ENCODE measurements at places on chromosomes 5 and 9.

DNA sequence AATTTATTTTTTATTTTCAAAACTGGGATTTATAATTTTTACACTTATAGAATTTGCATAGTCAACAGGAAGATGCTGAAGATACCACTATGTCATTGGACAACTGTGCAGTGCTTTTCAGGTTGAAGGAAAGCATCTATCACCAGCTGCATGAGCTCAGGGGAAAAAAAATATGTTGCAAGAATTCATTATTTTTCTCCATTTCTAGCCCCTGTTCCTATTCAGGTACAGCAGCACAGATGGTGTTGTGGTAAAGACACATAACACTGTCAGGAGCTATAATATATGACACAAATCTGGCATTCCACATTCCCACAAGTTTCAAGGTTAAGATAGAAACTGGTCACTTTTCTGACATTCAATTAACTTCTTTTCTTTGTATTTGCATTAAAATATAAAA is 1088.6 kb downstream of the MAT2B start:
- no peak for DNase-seq

DNA sequence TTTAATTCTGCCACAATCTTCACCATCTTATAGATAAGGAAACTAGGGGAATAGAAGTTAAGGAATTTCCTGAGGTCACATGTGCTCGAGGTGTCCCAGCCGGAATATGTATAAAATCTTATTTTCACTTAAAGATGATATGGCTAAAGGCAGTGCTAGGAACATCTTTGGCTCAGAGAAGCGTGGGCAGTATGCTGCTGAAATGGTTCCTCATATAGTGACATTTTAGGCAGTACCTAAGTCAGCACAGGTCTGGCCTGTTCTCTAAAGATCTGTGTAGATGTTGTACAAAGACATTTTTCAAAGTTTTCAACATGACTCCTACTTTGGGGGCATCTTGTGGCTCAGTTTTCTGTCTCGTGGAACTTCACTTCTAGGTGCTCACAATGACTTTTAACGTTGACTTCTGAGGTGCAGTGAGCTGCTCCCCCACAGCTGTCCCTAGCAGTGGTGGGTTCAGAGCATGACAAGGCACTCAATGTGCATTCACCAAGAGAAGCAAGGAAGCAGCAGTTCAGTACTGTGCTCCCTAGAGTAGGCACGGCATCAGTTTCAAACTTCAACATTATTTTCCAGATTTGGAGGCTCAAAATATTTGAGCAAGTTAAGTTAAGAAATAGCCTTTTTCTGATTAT is 40.3 kb downstream of the TNFAIP8 start:
- no peak for DNase-seq

DNA sequence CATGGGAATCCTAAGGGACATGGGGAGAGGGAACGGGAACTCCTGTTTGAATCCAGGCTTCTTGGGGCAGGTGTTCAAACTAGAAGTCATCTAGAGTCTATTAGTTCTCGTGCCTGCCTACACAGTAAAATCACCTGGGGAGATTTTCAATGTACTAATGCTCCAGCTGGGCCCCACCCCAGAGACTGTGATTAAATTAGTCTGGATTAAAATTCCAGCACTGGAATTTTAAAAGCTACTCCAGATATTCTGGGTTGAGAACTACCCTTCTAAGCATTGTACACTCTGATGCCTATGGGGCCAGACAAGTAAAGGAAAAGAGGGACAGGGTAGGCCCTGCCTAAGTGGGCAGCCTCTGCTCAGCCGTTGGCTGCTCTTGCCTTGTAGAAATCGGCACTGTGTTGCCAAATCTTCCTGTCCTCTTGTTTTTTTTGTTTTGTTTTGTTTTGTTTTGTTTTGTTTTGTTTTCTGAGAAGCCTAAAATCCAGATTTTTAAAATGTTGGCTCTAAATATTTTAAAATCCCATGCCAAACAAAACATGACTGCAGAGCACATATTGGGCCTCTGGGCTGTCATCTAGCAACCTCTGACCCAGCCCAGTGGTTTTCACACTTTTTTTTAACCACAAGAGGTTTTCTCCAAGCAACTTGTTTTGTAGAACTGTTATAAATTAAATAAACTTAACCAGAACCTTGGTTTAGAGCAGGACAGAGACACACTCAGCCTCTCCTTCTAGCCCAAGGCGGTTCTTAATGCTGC is 29.0 kb downstream of the ADRB2 start:
- no peak for DNase-seq

GRCh38 chr9:5579881-5580280 is 49.0 kb upstream of the RIC1 start:
- DNase-seq, result no peak

DNA sequence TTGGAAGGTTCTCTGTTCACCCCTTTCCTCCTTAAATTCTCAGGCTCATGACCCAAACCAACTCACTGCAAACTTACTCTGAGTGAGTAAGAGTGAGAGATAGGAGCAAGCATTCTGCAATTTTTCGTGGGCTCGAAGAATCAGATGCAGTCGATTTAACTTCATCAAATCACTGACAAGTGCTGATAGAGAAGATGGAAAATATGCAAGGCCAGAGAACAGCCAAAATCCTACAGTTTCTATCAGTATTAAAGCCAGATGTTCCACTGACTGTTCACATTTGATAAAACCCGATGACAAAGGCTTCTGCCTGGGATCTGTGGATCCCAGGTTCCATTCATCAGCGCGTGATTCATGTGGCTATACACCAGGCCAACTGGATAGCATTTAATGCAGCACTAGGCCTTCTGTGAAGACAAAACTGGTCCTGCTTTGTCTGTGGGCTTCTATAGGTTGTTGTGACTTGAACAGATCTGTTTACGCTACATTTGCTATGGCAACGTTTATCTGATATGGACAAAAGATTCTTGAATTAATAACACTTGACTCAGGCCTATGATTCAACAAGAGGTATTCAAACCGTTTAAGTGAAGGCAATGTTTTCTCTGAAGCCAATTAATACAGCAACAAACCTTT is 251.2 kb downstream of the NFIB start:
- DNase-seq, result no peak

- no peak for DNase-seq
Measured at GRCh38 chr9:136182850-136183422, 22.0 kb downstream of the LHX3 start.

GRCh38 chr9:15349892-15350761 is 43.1 kb upstream of the TTC39B start:
- no peak for DNase-seq

DNA sequence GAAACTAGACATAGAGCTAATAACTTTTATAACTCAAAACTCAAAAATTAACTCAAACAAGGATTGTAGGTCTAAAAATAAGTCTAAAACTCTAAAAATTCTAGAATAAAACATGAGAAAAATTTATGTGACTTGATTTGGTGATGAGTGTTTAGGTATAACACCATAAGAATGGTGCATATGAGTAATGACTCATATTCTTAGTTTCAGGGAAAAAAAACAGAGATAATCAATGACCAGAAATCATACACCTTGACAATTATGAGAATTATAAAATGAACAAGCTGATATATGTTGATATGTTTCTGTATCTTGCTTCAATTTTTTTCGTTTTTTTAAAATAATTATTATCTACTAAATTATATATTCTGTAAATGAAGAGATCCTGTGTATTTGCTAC is 541.2 kb downstream of the PTPRD start:
- DNase-seq, result no peak

- DNase-seq, result no peak
Measured at GRCh38 chr9:128251732-128252100, 24.1 kb downstream of the GOLGA2 start.

DNA sequence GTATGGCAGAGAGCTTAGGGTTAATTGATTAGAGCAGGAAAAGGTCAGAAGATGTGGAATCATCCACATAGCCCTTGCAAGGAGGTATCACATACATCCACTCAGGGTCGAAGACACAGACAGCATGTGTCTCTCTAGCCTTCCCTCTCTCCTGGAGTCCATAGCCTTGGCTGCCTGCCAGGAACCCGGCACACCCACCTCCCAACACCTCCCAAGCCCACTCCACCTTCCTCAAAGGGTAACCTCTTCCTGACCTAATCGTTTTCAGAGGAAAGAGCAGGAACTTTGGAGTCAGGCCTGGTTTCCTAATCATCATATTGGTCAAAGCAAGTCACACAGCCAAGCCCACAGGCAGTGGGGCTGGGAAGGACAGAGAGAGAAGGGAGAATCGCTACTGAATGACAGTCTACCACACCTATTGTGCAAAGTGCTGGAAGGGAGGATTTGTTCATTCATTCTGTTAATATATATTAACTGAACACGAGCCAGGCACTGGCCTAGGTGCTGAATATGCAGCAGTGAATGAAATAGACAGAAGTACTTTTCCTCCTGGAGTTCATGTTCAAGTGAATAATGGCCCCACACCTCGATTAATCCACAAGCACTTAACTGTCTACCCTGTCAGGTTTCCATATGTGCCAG is 107.8 kb downstream of the KCNIP1 start:
- no peak for DNase-seq

- no peak for DNase-seq
Measured at GRCh38 chr5:10788358-10788757, 27.3 kb upstream of the DAP start.

- DNase-seq, result no peak
Measured at GRCh38 chr5:90689064-90689463, 130.5 kb downstream of the ADGRV1 start.

- DNase-seq, result no peak
Measured at GRCh38 chr9:119662329-119662728, 293.1 kb upstream of the BRINP1 start.

GRCh38 chr9:122941582-122942234 is 888 bp downstream of the RABGAP1 start:
- DNase-seq, result peak; percentile 54

DNA sequence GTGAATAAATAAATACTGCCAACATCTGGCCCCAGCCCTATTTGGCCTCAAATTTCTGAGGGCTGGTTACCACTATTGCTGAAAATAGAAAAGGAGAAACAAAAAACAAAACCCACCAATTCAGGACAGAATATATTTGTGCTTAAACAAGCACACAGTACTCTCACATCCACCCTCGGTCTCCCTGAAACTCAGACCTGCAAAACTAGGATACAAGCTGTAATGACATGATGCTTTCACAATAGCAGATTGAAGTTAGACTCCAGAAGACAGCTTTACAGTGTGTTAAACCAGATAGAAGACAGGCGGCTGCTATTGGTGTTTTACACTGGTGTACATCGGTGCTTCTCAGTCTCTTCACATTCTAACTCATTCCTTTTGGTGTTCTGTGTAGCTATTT is 214.9 kb upstream of the DMRT1 start:
- no peak for DNase-seq

DNA sequence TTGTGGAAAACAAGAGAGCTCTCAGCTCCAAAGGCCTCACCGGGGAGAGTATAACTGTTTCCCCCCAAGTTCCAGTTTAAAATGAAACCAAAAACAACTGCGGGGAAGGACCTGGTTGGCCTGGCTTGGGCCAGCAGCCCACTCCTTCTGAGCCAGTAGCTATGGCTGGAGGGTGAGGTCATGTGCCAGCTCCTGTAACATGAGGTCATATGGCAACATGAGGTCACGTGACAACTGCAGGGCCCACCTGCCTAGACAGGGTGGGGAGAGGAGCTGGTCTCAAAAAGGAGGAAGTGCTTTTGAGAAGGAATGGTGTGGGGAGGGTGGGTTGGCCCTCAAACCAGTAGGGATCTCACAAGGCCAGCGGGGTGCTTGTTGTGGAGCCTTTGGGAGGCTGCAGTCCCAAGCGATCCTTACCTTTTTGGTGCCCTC is 29.3 kb upstream of the CRB2 start:
- DNase-seq, result no peak

DNA sequence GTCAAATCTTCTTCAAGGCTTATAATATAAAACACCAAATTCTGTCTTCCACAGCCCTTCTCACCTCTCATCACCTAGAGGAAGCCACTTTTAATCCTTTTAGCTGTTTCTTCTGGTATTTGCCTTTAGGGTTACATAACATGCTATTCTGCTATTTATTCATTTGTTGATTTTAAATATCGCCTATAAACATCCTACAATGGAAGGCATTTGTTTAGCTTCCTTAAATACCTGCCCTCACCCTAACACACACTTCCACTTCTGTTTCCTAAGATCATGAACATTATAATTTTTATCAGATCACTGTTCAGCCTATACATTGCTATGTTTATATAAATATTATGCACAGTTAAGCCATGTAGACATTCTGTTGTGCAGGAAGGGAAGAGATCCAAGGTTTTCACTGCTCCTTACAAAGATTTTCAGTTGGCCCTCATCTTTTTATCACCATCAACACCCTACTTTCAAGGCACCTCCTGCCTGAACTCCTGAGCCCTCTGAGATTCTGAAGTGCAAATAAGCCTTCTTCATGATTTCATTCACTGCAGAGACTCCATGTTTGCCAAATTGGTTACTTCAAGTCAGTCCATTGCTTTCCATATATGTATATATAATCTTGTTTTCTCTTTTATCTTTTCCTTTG is 356.9 kb upstream of the ACTBL2 start:
- peak; percentile 69 for DNase-seq

DNA sequence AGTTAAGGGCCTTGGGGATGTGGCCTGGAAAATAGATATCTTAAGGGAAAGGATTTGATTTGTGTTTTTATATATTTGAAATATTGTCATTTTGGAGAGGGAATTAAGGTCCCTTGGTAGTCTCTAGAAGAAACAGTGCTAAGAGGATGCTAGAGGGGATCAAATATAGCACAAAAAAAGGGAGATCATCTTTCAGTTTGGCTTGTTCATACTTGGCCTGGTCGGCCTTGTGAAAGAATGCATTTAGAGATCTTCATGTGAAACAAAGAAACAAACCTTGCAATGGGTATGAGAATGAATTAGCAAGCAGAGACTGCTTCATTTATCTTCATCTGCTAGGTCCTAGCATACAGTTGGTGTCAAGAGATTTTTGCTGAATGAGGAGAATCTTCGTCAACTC is 15.0 kb downstream of the DMRT2 start:
- DNase-seq, result no peak

- no peak for DNase-seq
Measured at GRCh38 chr5:179873588-179874110, 15.0 kb upstream of the MRNIP start.

DNA sequence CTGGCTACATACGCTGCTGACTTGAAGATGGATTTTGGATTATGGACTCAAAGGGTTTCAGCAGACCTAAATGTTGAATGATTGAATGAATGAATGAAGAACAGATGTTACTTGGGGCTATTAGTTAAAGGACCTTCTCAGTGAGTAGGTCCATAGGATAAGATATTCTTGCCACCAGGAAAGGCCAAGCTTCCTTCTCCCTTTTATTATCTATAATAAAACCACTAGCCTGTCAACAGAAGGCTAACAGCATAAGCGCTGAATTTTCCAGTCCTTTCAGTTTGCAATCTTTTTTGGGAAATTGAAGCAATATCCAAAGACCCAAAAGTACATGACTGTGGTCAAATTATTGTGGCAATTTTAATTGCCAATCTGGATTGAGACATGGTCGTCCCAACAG is 113.3 kb downstream of the SV2C start:
- DNase-seq, result no peak

GRCh38 chr9:107276966-107277710 is 5.9 kb upstream of the RAD23B start:
- no peak for DNase-seq

GRCh38 chr9:85505612-85506011 is 236.1 kb downstream of the AGTPBP1 start:
- DNase-seq, result no peak

Measured in SW 1271 (cell line).